ENCODE measurements at places on chromosomes 7 and 10.
A peak's percentile ranks its signal among the peaks of the same experiment; 100 is the strongest.

DNA sequence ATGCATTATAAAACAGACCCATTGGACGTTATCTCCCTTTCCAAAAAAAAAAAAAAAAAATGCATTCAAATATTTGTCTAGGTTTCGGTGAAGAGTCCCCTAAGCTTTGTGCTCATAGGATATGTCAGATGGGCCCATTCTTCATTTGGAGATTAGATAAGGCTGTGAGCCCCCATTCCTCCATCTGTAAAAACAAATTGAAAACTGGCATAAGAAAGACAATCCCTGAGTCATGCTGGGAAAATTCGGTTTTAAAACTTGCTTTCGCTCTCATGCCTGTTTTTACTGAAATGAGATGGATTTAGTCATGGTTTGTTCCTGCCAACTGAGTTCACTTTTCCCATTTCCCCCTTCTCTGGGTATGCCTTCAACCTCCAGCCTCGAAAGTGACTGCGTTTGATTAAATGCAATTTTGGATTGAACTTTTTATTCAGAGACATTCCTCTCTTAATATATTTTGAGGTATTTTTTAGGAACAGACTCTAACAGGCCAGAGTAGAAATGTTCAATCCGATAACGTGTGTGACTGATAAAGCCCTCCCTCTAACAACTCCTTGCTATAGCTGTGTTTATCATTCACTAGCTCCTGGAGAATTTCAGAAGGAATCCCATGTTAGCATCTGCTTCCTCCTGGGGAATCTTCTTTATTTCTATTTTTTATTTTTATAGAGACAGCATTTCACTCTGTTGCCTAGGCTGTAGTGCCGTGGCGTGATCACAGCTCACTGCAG, 190.9 kb upstream of the LYZL2 start:
- DNase-seq = no peak

DNA sequence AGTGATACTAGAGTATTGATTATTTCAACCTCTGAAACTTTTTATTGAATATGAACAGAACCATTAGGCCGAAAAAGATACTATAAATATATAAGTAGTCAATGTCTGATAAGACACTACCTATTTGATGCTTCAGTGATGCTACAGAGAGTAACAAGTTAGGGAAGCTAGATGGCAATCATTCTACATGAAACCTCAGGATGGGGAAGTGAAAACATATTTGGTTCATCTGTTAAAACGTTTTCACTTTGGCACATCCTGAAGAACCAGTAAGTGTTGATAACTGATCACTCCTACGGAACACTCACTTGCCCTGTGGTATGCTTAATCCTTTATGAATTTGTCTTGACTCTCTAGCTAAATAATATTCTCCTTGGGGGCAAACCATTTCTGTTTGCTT, 1064.9 kb downstream of the NXPH1 start:
- DNase-seq = no peak

GRCh38 chr10:70657041-70657440, 15.3 kb upstream of the ADAMTS14 start:
- no peak for DNase-seq

DNA sequence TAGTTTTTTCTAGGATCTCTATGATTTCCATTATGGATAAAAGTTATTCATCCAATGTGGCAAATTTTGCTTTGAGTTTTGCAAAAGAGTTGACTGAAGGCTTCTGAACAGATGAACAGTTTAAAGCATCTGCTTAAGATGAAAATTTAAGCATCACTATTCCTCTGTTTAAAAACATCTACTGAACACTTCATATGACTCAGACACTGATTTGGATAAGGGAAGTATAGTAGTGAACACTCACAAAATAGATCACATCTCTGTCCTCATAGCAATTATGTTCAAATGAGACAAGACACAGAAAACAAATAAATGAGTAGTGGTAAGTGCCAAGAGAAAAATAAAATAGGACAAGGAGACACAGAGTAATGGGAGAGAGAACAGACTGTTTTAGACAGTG, 157.3 kb downstream of the MBL2 start:
- no peak for DNase-seq

GRCh38 chr10:112949875-112950507, at the start of gene TCF7L2:
Gene TCF7L2 (plus strand): TSS chr10:112950247. CDS start chr10:112950757, 510 bp downstream.
- DNase-seq = peak; percentile 96
